Stimulated activated CD8-positive, alpha-beta memory T cell treated with anti-CD3 and anti-CD28 coated beads, Interleukin-4, amount 100 ng/mL, for 1 hour (primary cell): ENCODE measurements at places on chromosomes 7 and 10.

- no peak for DNase-seq
Measured at GRCh38 chr7:100887516-100888290, 1.8 kb downstream of the UFSP1 start.

- no peak for DNase-seq
Measured at GRCh38 chr10:6124666-6125065, 35.8 kb downstream of the RBM17 start.

DNA sequence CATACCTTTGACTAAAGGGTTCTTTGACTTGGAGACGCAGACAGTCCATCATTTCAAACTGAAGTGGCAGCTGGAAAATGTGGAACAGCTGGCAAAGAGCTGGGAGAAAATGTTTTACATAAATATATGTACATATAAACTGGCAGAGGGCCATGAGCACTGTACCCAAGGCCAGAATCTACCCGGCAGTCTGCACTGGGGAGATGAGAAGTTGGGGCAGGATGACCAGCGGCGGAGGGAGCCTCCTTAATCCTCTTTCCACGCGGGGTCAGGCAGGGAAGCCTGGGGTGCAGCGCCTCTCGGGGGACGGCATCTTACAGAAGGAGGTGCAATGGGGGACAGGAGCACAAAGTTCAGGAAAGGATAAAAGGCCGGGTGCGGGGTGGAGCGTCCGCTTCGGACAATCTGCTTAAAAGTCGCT lies 1.3 kb downstream of the GLI3 start:
- no peak for DNase-seq

GRCh38 chr7:138622841-138623240 lies 78.3 kb downstream of the SVOPL start:
- no peak for DNase-seq

DNA sequence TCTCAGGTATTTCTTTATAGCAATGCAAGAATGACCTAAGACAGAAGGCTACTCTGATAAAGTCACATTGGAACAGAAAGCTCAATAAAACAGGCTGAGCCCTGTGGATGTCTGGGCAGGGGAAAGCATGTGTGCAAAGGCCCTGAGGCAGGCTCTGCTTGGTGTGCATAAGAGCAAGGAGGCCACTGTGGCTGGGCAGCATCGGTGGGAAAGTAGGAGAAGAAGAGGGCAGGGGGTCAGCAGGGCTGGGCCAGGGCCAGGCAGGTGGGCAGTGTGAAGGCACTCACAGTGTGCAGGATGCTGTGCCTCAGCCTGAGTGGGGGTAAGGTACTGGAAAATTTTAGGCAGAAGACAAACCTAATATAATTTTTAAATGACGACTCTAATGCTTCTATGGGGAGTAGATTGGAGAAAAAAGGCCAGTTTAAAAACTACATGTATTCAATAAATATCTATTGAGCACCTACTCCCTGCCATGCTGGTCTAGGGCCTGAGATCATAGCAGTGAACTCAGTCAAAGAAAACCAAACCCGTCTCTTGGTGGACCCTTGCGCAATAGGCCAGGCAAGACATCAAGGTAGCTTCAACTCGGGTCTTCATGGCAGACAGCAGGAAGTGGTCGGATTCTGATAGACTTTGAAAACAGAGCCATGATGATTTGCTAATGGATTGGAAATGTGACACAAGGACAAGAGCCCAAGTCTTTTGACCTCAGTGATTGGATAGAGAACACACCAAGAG lies 572.3 kb downstream of the TCERG1L start:
- DNase-seq: no peak

GRCh38 chr10:132493246-132493755 lies 44.3 kb upstream of the INPP5A start:
- no peak for DNase-seq

DNA sequence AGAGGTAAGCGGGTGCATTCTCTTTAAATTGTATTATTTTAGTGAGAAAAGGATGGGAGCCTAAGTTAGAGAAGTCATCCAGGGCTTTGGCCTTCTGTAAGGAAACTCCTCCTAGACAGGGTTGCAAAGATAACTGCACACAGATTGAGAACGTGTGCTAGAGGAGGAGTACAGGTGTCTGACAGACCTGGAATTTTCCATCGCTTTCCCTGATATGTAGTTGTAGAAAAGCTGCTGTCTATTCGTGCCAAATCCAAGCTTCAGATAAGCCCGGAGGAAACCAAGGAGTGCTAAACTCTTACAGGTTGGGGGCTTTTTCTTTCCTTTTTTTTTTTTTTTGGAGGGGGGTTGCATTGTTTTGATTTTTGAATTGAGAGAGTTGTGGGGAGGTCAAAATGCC lies 23.1 kb downstream of the LRRC4 start:
- DNase-seq: no peak

DNA sequence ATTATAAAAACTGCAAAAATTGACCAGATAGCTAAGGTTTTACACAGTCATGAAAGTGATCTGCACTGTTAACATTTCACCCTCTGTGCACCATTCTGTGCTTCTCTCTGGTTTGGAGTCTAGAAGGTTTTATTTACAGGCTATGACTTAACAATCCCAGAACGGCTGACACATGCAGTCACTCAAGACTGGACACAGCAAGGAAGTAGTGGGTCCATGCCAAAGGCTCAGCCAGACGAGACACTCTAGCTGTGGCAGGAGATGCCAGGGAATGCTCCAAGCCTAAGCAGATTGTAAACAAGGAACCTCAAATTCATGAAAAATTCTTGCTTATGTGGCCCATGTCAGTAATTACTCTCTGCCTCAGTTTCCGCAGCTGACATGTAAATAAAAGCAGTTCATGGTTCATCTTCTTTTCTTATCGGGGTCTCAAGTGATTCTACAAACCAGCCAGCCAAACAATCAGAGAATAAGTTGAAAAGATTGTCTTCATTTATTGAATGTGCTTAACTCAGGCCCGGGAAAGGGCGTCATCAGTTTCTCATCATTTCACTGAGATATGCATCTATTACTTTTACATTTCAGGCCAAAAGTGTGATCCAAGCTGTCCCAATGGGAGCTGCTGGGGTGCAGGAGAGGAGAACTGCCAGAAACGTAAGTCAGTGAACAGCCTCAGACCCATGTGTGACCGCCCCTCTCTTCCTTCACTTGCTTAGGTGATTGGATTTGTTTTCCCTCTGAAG lies 132.1 kb downstream of the EGFR start:
- DNase-seq: no peak

DNA sequence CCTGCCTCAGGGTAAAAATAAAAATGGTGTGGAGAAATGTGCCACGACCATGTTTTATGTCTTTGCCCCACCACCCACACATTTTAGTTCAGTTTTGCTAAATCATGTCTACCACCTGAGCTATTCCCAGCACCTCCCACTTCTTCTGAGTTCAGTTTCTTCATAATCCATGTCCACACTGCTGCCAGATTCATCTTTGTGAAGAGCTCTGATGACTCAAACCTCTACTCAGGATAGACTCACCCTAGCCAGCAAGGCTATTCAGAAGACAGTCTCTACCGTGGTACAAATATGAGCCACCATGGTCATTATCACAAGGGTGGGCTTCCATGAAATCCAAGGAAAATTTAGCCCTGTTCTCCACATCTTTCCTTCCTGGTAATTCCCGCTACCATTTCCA lies 231.1 kb upstream of the PRKCQ start:
- DNase-seq: no peak

- DNase-seq: no peak
Measured at GRCh38 chr7:66331883-66332282, 126.7 kb downstream of the TPST1 start.

DNA sequence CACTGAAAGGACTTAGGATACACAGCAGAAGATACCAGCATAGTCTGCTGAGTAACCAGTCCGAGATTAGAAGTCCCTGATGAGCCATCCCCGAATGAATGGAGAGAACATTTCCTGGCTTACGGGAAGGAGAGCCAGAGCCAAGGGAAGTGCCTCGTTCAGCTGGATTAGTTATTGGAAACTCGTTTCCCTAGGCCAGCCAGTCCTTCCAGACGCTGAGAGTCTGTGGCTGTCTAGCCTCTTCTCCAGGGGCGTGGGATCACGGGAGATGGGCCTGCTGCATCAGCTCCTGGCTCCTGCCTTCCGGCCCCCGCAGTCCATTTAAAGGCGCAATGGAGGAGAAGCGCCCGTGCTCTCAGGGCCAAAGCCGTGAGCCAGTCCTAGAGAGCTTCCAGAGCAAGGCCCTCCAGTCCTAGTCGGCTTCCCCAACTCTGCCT lies 712.8 kb downstream of the PARD3 start:
- no peak for DNase-seq

- no peak for DNase-seq
Measured at GRCh38 chr7:135121868-135122267, 26.0 kb upstream of the TMEM140 start.

- no peak for DNase-seq
Measured at GRCh38 chr7:74225400-74225799, 15.6 kb downstream of the LAT2 start.

DNA sequence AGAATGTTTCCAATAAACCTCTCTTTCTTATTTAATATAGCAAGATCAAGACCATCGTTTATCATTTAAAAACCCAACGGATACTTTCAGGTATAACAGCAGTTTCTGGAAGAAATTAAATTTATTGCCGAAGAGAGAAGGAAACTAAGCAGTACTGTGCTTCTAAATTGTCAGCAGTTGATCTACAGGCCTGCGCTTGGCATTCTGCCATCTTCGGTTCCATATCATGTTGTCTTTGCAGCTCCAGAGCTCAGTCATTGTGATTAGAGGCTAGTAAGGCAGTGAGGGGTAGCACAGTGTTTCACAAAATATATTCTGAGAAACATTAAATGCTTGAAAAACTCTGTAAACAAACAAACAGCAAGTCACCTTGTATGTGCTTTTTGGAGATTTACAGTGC lies 301.3 kb downstream of the REEP3 start:
- no peak for DNase-seq

DNA sequence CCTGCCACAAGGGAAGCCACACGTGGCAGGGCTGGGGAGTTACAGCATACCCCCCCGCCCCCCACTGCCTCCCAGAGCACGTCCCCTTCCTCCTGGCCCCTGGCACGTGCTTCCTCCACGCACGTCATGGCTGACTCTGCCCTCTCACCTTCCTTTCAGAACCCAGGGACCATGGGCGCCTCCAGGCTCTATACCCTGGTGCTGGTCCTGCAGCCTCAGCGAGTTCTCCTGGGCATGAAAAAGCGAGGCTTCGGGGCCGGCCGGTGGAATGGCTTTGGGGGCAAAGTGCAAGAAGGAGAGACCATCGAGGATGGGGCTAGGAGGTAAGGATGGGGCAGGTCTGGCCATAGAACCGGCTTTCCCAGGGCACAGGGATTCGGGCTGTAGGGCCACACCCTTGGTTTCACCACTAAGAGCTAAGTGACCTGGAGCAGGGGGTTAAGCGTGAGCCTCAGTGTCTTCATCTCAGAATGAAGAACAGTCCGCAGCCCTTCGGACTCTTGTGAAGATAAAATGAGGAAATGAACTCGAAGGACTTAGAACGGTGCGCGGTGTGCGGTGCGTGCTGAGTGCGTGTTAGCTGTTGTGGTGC lies 2.5 kb downstream of the NUDT1 start:
- no peak for DNase-seq

DNA sequence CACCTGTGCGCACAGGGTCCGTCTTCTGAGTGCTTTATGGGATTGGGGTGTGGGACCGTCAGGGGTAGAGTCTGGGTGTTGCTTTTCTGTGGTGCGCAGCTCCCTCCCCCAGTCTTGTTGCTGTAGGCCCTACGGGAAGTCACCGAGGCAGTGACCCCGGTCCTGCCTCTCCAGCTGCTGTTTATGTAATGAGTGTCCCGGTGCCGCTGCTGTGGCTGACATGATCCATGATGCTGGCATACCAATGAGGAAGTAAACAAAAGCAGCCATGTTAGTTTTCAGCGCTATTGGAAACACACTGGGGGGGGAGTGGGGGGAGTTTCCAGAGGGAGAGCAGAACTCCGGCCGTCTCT lies 1.1 kb downstream of the TRIM8 start:
- no peak for DNase-seq

GRCh38 chr7:158366916-158367633 lies 220.5 kb downstream of the PTPRN2 start:
- DNase-seq: no peak

GRCh38 chr10:52308251-52309031 lies 5.6 kb upstream of the DKK1 start:
- DNase-seq: no peak

DNA sequence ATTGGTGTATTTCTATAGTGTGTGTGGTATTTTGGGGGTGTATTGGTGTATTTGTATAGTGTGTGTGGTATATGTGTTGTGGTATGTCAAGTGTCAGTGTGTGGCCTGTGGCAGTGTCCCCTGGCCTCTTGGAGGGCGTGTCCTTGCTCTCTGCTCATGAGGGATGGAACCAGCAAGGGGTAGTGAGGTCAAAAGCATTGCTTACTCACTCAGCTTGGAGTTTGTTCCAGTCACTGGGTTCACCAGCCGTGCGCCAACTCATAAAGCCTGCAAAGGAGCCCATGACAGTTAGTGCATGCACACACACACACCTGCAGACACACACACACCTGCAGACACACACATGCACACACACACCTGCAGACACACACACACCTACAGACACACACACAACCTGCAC lies 4.3 kb upstream of the TRPV6 start:
- no peak for DNase-seq

GRCh38 chr10:87064651-87065050 lies 30.0 kb downstream of the GLUD1 start:
- no peak for DNase-seq

GRCh38 chr10:48456361-48456804 lies 148.5 kb downstream of the ARHGAP22 start:
- no peak for DNase-seq

GRCh38 chr7:134085311-134085710 lies 41.8 kb upstream of the LRGUK start:
- DNase-seq: no peak

GRCh38 chr7:47461161-47461560 lies 120.8 kb downstream of the TNS3 start:
- DNase-seq: no peak

GRCh38 chr7:132240821-132241422 lies 335.3 kb downstream of the PLXNA4 start:
- DNase-seq: no peak

GRCh38 chr10:96651998-96652431 lies 65.2 kb upstream of the TM9SF3 start:
- no peak for DNase-seq

DNA sequence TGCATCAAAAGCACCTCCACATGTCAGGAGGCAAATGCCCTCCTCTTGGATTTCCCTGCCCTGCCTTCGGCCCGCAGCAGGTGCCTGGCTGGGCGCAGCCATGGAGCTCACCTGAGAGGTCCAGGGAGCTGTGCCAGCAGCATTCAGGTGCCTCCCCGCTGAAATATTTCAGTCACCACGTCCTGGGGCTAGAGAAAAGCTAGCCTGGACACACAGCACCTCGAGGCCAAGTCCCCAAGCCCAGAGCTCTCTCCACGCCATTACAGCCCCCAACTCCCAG lies 102.7 kb downstream of the MAD1L1 start:
- DNase-seq: no peak

- DNase-seq: no peak
Measured at GRCh38 chr10:58648131-58648530, 135.5 kb downstream of the BICC1 start.
